Esophagus squamous epithelium (tissue), 5 donors: ENCODE measurements at places on chromosomes 4 and X. TPM values are rescaled to one million over a fixed set of nuclear protein-coding genes. Genes with fewer than 3 reads are reported as not detected.

Gene IL1RAPL2
- not detected for total RNA-seq

GRCh38 chrX:81390237-81390636 is 188.3 kb downstream of the SH3BGRL start:
- no peaks in the 10 kb centered on the region for H3K27me3 ChIP-seq
- H3K36me3 ChIP-seq = no peaks in the 10 kb centered on the region
- no peak overlapping the region for H3K4me3 ChIP-seq
- H3K4me1 ChIP-seq = no peaks in the 10 kb centered on the region
- no peak overlapping the region for H3K27ac ChIP-seq
- DNase-seq = no peak

Gene ERCC6L
- total RNA-seq = 4.5 TPM

Gene KCNIP4
- total RNA-seq = 0.19 TPM

GRCh38 chr4:38359113-38359512 is 304.9 kb upstream of the KLF3 start:
- H3K36me3 ChIP-seq = no peaks in the 10 kb centered on the region
- no peak overlapping the region for H3K4me3 ChIP-seq
- no peak overlapping the region for H3K27ac ChIP-seq
- H3K27me3 ChIP-seq = no peaks in the 10 kb centered on the region
- DNase-seq = no peak

Gene GK
- 11.2 TPM for total RNA-seq

GRCh38 chr4:26140150-26140898 is 180.5 kb upstream of the RBPJ start:
- H3K4me3 ChIP-seq = no peak overlapping the region
- no peaks in the 10 kb centered on the region for H3K36me3 ChIP-seq

Gene KLF8
- 38.1 TPM for total RNA-seq

DNA sequence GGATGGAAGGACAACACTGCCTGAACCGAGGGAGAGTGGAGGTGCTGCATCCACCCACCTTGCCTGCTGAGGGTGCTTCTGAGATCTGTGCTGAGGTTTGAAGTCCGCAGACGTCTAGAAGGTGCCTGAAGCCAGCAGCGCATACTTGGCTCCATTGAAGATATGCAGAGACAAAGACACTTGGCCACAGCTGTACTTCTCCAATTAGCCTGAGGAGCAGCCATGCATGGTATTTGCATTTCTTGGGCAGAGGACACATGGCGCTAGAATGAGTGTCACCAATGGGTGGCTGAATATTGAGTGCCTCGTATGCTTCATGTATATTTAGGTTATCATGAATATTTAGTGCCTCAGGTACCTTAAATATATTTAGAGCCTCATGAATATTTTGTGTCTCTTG is 128.7 kb upstream of the ATP6AP2 start:
- H3K36me3 ChIP-seq = no peaks in the 10 kb centered on the region
- no peaks in the 10 kb centered on the region for H3K27me3 ChIP-seq
- H3K27ac ChIP-seq = no peak overlapping the region
- peaks cover 5% of the 10 kb centered on the region for H3K4me1 ChIP-seq
- no peak for DNase-seq

Gene GAGE12E
- total RNA-seq = not detected

DNA sequence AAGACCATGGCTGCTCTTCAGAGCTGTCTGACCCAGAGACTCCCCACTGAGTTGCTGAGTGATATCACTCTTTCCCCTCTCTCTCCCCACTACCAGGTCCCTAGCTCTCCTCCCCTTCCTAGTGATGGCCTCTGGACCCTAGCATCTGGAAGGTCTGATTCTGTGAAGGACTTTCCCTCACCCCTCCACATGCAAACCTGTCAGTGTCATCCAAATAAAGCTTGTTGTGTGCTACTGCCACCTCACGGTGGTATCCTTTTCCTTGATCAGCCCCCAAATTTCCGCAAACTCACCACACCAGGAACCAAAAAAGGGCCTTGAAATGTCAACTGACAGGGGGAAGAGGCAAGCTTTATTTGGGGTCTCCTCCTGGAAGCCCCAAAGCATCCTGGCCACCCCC is 500.2 kb downstream of the IDS start:
- no peak overlapping the region for H3K27ac ChIP-seq
- H3K4me3 ChIP-seq = no peak overlapping the region
- H3K27me3 ChIP-seq = no peaks in the 10 kb centered on the region
- no peaks in the 10 kb centered on the region for H3K36me3 ChIP-seq
- no peaks in the 10 kb centered on the region for H3K4me1 ChIP-seq

- H3K27me3 ChIP-seq = no peaks in the 10 kb centered on the region
- DNase-seq = no peak
- peaks cover 100% of the 10 kb centered on the region for H3K36me3 ChIP-seq
- no peak overlapping the region for H3K27ac ChIP-seq
- H3K4me1 ChIP-seq = no peaks in the 10 kb centered on the region
- H3K4me3 ChIP-seq = no peak overlapping the region
These were observed 29.0 kb downstream of the RNF4 start for GRCh38 chr4:2497931-2498330.

GRCh38 chr4:98998551-98998950 is 3.0 kb downstream of the METAP1 start:
- H3K4me3 ChIP-seq = no peak overlapping the region
- H3K27me3 ChIP-seq = no peaks in the 10 kb centered on the region
- no peaks in the 10 kb centered on the region for H3K36me3 ChIP-seq
- H3K27ac ChIP-seq = peak overlapping the region; percentile 99
- no peak for DNase-seq

DNA sequence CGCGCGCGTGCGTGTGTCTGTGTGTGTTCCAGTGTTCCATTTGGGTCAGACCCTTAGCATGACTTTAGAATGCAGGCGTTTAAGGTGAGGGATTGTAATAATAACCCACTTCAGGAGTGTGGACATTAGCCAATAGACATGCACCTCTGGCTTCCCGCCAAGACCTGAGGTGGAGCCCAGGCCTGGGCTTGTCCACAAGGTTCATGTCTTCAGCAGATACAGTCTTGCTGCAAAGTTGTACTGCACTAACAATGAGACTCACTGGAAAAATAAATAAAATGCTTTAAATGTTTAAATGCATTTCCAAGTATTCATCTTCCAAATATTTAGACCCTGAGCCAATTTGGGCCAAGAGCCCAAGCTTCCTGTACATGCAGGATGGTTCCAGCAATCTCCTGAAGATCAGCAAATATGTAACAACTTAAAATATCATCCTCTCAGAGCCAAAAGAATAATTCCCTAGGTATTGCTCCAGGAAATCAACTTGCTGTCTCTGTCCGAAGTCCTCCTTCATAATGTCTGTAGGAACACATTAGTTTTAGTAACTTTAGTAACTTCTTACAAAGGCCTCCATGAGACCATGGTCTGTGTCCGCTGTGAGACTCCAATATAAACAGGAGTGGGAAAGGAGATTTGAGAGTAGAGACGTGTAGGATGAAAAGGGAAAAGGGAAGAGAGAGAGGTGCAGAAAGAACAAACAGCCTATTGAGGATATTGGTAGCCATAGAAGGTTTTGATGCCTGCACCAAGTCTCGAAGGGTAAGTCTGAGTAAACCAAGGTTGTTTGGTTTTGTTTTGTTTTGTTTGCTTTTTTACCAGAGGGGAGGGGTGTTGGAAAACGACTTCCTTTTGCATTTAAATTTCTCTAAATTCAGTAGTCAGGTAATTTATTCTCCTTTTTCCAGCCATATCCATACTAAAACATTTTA is 98.5 kb upstream of the KLF3 start:
- H3K27ac ChIP-seq = peak overlapping the region; percentile 31
- no peaks in the 10 kb centered on the region for H3K36me3 ChIP-seq
- DNase-seq = no peak
- peaks cover 50% of the 10 kb centered on the region for H3K4me1 ChIP-seq

GRCh38 chr4:99696801-99697200 is 39.2 kb upstream of the C4orf54 start:
- no peaks in the 10 kb centered on the region for H3K4me1 ChIP-seq
- H3K27ac ChIP-seq = no peak overlapping the region
- no peak overlapping the region for H3K4me3 ChIP-seq

- H3K4me1 ChIP-seq = no peaks in the 10 kb centered on the region
- no peaks in the 10 kb centered on the region for H3K36me3 ChIP-seq
- peak overlapping the region; percentile 0 for H3K4me3 ChIP-seq
- no peaks in the 10 kb centered on the region for H3K27me3 ChIP-seq
- no peak for DNase-seq
- no peak overlapping the region for H3K27ac ChIP-seq
These were observed 910 bp downstream of the HPGDS start for GRCh38 chr4:94341481-94342370.

DNA sequence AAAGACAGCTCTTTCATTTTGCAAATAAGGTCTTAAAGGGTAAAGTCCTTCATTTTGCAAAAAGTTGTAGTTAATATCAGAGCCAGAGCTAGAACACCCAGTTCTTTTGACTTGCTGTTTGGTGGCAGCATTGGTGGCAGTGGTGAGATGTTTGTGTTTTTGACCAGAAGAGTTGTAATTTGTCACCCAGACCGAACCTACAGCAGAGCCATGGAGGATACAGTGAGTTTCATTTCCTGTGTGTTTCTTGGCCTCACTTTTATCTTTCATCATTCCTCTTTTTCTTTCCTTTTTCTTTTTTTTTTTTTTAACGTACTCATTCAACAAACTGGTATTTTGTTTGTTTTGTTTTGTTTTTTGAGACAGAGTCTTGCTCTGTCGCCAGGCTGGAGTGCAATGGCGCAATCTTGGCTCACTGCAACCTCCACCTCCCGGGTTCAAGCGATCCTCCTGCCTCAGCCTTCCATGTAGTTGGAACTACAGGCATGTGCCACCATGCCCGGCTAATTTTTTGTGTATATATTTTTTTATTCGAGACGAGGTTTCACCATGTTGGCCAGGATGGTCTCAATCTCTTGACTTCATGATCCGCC is 116.4 kb downstream of the AFF1 start:
- no peak overlapping the region for H3K27ac ChIP-seq
- H3K4me1 ChIP-seq = peaks cover 34% of the 10 kb centered on the region
- no peak overlapping the region for H3K4me3 ChIP-seq
- no peak for DNase-seq

Gene COL4A6
- total RNA-seq = 1.1 TPM

- no peak for DNase-seq
- no peaks in the 10 kb centered on the region for H3K27me3 ChIP-seq
- no peaks in the 10 kb centered on the region for H3K36me3 ChIP-seq
- H3K4me3 ChIP-seq = no peak overlapping the region
- H3K27ac ChIP-seq = no peak overlapping the region
These were observed 498.1 kb upstream of the FSTL5 start for GRCh38 chr4:162661913-162662312.

GRCh38 chrX:103480526-103480925 is 38.8 kb downstream of the RAB40A start:
- H3K27me3 ChIP-seq = no peaks in the 10 kb centered on the region
- H3K4me3 ChIP-seq = no peak overlapping the region
- H3K27ac ChIP-seq = no peak overlapping the region
- H3K4me1 ChIP-seq = no peaks in the 10 kb centered on the region

GRCh38 chr4:149836546-149836945 is 20.9 kb upstream of the IQCM start:
- H3K4me3 ChIP-seq = no peak overlapping the region
- no peaks in the 10 kb centered on the region for H3K4me1 ChIP-seq
- no peak for DNase-seq
- H3K27me3 ChIP-seq = no peaks in the 10 kb centered on the region
- H3K36me3 ChIP-seq = no peaks in the 10 kb centered on the region
